ENCODE measurements at places on chromosomes 5 and 9.

- peak; percentile 53 for DNase-seq
These were observed at the start of gene CDC14B for GRCh38 chr9:96619491-96620180. Gene CDC14B (minus strand): TSS chr9:96619843. CDS start chr9:96619378, 465 bp downstream.

DNA sequence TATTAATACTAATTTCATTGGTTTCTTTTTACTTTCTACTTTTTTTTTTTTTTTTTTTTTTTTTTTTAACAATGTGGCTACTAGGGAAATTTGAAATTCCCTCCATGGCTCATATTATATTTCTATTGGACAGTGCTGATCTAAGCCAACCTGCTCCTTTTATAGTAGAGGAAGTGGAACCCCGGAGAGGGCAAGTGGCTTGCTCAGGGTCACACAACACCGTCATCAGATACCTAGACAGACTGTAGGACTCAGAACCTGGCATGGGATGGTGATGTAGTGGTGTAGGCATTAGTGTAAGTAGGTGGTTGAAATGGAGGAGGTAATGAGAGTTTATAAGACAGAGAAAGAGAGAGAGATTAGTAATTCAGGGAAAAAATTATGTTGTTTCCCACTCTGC, 10.8 kb downstream of the ZNF618 start:
- DNase-seq, result no peak

- no peak for DNase-seq
These were observed 45.7 kb downstream of the SNX18 start for GRCh38 chr5:54563083-54563761.

GRCh38 chr5:173554038-173554955, 62.2 kb downstream of the BOD1 start:
- no peak for DNase-seq

DNA sequence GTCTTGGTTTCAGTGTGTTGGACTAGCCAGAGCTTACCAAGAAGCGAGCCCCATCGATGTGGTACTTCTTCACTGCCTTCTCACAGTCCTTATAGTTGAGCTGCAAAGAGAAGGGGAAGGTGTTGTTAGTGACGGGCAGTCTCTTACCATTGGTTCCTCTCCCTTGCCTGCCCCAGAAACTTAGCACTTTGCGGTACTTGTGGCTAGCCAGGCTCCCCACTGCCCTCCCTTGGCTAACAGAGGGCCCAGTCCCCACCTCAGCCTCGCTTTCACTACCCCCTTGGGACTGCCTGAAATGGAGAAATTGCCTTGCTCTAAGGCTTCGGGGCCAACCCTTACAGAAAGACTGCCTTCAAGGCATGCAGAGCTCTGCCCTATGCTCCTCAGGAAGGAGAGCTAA, 4.3 kb downstream of the LCP2 start:
- no peak for DNase-seq

DNA sequence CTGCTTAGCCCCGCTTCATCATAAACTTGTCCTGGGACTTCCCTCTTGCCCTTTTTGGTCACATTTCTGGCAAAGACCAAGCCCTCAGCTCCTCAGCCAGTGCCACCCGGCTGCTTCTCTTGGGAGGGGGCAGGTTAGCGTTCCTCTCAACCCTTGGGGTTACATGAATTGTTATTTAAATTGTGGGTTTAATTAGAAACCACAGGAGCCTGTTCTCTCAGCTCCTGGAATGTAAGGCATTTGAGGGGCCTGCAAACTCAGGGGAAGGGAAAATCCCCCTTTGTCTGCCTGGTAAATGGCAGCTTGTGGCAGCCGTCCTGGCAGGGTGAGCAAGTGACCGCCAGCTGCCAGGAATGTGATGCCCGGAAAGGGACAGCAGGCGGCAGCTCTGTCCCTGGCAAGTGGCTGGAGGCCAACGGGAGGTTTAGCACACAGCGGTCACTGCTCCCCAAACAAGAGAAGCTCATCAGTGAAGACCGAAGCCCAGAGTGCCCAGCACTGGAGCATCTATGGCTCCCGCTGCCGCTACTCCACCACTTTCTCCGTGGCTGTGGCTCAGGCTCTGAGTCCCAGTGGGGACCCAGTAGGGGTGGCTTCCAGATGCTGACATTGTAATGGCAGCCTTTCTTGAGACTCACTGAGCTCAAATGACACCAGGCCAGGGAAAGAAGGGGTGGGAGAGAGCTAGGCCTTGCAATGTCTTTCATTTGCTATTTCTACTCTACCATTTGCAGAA, 51.7 kb downstream of the SHB start:
- no peak for DNase-seq

- no peak for DNase-seq
These were observed 150.0 kb upstream of the IRX2 start for GRCh38 chr5:2901511-2901910.

GRCh38 chr9:130908146-130908877, 11.7 kb upstream of the QRFP start:
- DNase-seq, result no peak

DNA sequence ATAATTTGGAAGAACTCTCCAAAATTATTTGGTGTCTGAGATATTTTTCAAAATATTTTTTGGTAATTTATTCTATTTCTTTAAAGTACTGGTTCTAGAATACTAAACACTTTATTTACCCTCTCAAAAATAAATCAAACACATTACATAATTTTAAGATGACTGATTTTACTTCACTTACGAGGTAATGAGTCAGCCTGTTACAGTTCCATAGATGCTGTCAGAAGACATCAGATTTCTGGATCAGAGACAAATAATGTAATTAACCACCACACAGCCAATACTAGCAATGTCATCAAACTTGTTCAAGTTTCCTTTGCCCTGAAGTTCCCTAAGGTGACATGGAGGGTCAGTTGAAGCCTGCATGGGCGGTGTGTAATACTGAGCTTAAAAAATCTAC, 106.1 kb upstream of the CDH9 start:
- DNase-seq, result no peak

- no peak for DNase-seq
These were observed 151.8 kb upstream of the ADRA1B start for GRCh38 chr5:159764283-159765134.

- DNase-seq, result no peak
These were observed 243.6 kb upstream of the HAPLN1 start for GRCh38 chr5:83964271-83964670.

DNA sequence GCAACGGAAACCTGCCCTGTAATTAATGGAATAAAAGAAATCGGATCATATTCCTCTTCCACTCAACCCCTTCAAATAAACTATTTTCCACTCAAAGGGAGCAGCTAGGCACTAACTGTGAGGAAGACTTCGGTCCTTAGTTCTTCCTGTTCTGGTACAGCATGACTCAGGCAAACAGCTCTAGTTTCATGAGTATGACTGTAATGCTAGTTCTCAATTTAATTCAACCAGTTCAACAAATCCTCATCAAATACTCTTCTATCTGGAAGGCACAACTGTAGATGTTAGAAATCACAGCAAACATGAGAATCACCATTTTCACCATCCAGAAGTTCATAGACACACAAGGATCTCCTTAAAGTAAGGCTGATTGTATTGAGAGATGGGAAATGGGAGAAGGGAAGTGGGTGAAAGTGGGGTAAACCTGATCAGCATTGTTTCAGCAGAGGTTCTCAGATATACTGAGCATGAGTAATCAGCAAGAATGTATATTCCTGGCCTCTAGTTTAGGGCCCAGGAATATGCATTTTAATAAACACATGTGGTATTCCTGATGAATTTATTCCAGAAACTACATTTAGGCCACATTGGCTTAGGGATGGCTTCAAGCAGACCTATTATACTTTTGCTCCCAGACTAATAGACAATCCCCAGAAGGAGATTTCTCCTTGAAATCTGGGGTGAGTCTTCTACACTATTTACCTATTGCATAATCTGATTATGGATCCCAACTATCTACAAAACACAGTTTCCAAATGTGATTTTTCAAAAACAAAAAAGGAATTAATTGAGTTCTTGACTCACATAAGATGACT, 141.1 kb upstream of the SLC12A2 start:
- DNase-seq, result no peak

- DNase-seq, result no peak
These were observed 399.3 kb downstream of the EBF1 start for GRCh38 chr5:158700231-158701006.

- DNase-seq, result no peak
These were observed 98.0 kb downstream of the NR6A1 start for GRCh38 chr9:124673063-124673462.

DNA sequence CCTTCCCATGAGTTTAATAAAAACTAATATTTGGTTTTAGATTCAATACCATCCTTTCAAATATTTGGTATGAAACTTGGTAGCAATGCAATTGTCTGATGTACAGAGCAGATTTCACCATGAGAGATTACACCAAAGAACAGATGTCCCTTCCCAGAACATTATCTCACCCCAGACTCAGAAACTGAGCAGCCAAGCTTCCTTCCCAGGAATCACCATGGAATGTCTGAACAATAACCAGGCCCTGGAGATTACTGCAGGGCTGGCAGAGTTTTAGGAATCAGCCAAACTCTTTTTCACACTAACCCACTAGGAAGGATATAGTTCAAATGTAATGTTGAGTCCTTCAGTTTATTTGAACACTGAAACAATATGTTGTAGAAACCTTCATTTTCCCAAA, 23.9 kb downstream of the CLTA start:
- no peak for DNase-seq

DNA sequence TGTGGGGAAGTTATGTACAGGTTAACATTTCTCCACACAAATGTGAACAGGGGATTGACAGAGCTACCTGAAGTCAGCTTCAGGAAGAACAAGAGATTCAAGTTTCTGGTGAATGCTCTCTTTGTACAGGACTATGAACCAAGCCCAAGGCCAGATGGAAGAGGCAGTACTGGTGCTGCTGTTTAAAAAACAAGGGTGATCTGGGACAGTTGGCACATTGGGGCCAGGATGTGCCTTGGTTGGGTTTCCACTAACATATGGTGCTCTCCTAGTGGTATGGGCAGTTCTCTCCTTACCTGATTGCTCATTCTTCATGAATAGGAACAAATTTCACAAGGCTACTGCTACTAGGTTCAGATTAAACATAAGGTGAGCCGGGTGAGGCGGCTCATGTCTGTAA, 40.0 kb downstream of the MTMR12 start:
- DNase-seq, result no peak
